ENCODE measurements at places on chromosomes 5 and 9.

DNA sequence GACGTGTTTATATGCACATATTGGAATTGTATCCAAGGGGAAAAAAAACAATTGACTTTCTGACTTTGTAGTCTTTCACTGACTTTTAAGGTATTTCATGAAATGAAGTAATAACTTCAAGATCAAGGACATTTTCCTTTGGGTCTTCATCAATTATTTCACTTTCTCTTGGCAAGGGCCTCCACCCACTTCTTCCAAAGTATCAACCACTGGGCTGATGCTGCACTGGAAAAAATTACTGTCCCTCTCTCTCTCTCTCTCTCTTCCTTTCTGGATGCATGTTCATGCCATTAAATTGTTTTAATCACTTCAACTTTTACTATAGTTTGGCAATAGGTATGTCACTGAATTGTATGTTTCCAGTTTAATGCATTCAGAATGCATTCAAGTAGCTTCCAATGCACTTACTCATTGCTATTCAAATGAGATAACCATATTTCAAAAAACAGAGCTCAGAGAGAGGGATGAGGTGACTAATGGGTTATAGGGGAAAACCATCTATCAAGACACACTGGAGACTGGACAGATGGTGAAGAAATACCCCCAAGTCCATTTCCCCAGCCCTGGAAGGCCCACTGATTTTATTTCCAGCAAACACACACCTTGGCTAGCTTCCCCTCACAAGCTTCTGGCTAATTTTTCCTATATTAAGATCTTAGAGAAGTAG is 585.3 kb downstream of the EBF1 start:
- no peak for DNase-seq

- no peak for DNase-seq
Measured at GRCh38 chr5:10110228-10110627, 139.5 kb downstream of the ATPSCKMT start.

GRCh38 chr5:32942225-32942989 is 231.3 kb downstream of the NPR3 start:
- DNase-seq: no peak

GRCh38 chr5:157460921-157461792 is 1.1 kb downstream of the NIPAL4 start:
- no peak for DNase-seq

DNA sequence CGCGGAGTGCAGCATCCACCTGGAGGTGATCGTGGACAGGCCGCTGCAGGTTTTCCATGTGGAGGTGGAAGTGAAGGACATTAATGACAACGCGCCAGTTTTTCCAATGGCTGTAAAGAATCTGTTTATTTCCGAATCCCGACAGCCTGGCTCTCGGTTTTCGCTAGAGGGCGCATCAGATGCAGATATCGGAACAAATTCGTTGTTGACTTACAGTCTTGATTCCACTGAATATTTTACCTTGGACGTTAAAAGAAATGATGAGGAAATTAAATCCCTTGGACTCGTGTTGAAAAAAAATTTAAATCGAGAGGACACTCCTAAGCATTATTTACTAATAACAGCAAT is 611 bp downstream of the PCDHA3 start:
- DNase-seq: no peak

DNA sequence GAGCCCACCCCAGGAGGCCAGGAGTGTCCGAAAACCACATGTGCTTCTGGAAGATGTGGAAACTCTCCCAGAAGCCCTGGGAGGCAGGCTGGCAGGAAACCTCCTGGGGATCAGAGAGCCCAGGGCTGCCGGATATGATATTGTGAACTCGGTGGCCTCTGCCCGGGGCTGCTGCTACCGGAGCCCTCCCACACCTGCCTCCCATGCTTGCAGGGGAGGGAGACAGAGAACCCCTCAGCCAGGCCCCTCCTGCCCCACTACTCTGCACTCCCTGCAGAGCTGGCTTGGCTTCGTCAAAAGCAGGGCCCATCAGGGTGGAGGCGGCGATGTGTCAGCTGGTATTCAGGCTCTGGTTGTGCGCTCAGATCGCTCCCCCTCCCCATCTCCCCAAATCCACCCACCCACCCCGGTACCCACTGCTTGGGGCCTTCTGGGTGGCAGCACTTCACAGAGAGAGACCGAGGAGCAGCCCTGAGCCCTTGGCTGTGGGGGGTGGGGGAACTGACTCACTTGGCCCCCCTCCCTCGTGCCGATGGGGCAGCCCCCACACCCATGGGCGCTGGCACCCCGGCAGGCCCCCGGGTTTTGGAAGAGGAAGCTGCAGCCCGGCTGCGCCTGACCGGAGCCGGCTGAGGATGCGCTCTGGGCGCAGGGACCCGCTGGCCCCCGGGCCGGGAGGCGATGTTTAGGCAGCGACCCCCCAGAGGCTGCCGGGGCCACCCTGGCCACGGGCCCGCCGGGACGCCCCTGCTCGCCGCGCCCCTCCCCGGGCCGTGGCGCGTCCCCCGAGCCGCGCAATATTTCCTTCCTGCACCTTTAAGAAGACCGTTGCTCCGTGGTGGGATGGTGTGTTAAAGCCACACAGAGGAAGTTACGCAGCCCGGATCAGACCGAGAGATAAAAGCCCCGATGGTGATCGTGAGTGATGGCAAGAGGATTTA is 786 bp upstream of the NTNG2 start:
- DNase-seq: peak; percentile 34

GRCh38 chr9:68595868-68596267 is 55.2 kb upstream of the TMEM252 start:
- DNase-seq: no peak

DNA sequence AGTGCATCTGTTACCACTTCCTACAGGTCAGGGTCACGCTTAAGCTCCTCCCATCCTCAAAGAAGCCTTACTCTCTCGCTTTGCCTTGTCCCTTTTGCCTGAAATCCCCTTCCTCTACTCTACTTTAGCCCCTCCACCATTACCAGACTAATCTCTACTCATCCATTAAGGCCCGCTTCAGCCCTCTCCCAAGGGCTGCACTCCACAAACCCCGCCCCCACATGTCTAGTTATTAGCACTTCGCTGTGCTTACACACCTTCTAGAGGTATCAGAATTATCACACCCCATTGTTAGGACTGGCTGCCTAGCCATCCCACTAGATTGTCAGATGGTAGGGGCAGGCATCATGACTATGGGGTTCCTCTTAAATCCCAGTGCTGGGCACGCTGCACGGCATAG is 565.7 kb upstream of the WWC1 start:
- no peak for DNase-seq

DNA sequence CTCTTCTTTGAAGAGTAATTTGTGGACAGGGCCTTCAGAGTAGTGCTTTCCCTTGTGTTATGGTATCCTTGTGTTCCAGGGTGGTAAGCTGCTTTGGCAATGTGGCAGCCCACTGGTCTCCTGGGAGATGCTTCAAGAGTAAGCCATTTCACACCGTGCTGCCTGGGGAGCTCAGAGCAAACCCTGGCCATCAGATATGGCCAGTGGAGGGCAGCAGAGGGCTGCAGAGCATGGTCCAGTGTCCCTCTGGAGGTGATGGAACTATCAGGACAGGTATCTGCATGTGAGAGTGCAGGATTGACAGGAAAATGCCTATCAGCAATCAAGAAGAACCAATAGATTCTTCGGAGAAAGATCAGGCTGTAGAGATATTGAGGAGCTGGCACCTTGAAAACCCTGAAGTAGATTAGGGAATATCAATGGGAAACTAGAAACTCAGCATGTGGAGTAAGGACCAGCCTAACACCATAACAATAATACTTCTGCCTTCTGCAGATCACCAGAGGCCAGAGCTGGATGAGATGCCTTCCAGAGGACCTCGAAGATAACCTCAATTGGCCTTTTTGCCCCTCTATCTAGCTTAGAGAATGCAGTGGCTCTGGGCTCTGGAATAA is 90.8 kb downstream of the PLPPR1 start:
- DNase-seq: no peak

GRCh38 chr9:114371973-114372917 is 15.5 kb downstream of the AKNA start:
- DNase-seq: no peak

DNA sequence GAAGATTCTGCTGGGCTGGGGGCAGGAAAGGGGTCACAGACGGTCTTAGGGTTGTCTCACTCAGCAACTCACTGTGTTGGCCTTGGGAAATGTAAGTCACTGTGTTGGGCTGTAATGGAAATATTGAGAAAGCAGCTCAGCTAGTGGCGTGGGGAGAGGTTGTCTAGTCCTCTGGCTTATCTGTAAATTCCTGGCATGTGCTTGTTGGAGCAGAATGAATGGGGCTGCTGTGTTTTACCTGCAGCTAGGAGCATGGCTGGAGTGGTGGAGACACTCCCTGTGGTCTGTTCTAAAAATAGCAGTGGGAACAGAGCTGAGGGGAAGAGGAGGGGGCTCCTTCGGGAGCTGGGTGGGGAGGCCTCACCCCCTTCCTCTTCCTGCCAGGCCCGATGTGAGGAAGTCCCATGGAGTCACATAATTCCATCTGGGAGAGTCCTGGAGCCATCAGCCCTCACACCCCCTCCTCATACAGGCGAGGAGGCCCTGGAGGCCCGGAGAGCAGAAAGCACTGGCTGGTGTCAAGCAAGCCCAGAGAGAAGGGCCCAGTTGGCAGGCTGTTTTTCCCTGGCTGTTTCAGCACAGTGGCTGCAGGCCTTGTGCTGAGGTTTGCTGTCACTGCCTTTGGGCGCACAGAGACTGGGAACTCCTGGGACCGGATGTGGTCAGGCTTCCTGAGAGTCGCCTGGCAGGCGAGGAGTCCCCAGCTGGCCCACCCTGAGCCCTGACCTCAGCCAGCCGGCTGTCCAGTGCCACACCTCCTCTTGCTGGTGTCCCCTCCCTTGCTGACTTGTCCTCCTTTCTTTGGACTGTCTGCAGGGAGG is 84.9 kb downstream of the RGS3 start:
- DNase-seq: no peak

GRCh38 chr5:53991942-53992341 is 318.4 kb downstream of the ARL15 start:
- DNase-seq: no peak

GRCh38 chr9:121859646-121860045 is 208.2 kb downstream of the DAB2IP start:
- no peak for DNase-seq

DNA sequence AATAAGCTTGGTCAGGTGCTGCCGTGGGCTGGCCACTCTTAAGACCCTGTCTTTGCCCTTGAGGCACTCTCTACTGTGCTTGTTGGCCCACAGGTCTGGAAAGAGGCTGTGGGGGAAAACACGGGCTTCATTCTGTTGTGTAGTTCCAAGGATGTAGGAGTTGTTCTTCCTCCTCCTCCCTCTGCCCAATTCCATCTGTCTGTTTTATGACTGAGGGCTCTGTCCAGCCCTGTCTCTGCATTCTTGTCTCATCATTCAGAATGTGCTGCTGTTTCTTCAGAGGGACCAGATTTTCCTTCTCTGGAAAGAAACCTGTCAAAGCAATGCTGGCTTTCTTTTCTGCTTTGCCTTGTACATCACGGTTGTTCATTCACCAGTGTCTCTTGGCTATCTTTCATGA is 84.1 kb downstream of the MAP1B start:
- DNase-seq: no peak

- DNase-seq: no peak
Measured at GRCh38 chr5:24351285-24351684, 293.5 kb downstream of the CDH10 start.

DNA sequence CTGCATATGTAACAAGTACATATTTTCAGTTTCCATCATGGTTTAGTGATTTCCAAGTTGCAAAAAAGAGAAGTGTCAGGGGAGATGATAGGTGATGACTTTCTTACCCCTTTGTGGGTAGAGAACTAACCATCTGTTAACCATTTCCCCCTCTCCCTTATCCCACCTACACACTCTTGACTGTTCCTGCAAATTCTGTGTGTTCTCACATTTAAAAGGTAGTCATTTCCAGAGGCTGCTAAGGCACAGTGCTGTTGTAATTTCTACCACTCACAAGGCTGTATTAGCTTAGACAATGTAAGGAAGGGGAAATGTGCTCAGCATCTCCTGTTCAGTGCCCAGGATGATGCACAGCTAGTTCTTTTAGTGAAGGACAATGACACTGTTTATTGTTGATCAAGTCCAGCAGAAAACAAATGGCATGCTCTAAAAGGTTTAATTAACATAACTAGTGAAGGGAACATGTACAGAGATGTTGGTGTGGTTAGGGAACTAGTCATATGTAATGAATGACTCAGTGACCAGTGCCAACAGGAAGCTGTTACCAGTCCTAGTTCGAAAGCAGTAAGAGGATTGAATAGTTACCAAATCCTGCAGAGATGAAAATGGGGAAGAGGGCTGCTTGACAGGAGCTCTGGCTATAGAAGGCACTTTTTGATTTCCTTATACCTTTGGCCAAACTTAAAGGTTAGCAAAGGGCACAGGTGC is 165.1 kb downstream of the PLK2 start:
- no peak for DNase-seq

GRCh38 chr5:115641948-115642347 is 16.1 kb upstream of the TMED7 start:
- DNase-seq: no peak

GRCh38 chr9:136995772-136996311 is 526 bp downstream of the CLIC3 start:
- no peak for DNase-seq

GRCh38 chr5:51968756-51969155 is 585.5 kb downstream of the ISL1 start:
- no peak for DNase-seq

GRCh38 chr5:6601271-6601670 is 31.6 kb downstream of the NSUN2 start:
- no peak for DNase-seq

- DNase-seq: no peak
Measured at GRCh38 chr5:117455236-117456233, 880.9 kb upstream of the SEMA6A start.

DNA sequence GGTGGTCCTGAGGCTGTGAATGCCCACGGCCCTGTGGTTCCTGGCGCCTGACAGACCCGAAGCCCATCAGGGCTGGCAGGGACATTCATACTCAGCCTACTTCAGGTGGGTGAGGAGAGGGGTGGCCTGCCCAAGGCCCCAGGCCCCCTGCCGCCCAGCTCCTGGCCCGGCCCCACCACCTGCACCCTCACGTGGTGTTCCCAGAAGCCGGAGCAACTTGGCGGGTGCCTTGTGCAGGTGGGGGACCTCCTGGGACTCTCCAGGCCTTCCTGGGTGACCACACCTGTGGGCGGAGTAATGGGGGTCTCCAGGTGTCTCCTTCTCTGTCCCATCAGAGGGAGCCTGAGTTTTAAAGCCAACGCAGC is 36.8 kb upstream of the UBAC1 start:
- DNase-seq: no peak

- no peak for DNase-seq
Measured at GRCh38 chr5:55453211-55453610, 81.6 kb downstream of the PLPP1 start.

GRCh38 chr5:23884405-23885031 is 377.1 kb downstream of the PRDM9 start:
- DNase-seq: no peak

GRCh38 chr9:89863141-89863540 is 258.3 kb downstream of the GADD45G start:
- DNase-seq: no peak

DNA sequence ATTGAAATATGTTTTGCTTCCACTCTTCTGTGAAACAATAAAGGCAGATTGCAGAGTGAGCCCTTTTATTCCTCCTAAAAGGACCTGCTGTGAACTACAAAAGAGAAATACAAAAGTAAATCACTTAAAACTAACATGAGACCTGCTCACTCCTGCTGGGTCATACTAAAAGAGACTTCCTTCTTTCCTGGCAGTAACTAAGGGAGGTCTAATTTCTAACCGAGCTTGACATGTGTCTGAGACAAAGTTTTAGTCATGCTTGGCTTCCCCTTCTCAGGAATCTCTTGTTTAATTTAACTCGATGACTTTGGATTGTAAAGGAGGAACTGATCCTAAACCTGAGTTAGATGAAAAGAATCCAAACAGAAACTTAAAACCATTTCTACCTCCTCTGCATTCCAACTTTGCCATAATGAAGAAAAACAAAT is 86.4 kb upstream of the CDH6 start:
- DNase-seq: no peak

Data from stimulated activated CD8-positive, alpha-beta memory T cell treated with anti-CD3 and anti-CD28 coated beads, Interleukin-4, amount 100 ng/mL, for 1 hour (primary cell).